ACHN (cell line): ENCODE measurements at places on chromosomes 6 and 20.
A peak's percentile ranks its signal among the peaks of the same experiment; 100 is the strongest.

GRCh38 chr6:131781687-131782086 lies 26.1 kb upstream of the ENPP1 start:
- no peak for DNase-seq

- DNase-seq, result no peak
Measured at GRCh38 chr6:119267126-119267905, 82.2 kb downstream of the MAN1A1 start.

GRCh38 chr6:166989427-166990032 lies 9.7 kb upstream of the CEP43 start:
- peak; percentile 54 for DNase-seq

DNA sequence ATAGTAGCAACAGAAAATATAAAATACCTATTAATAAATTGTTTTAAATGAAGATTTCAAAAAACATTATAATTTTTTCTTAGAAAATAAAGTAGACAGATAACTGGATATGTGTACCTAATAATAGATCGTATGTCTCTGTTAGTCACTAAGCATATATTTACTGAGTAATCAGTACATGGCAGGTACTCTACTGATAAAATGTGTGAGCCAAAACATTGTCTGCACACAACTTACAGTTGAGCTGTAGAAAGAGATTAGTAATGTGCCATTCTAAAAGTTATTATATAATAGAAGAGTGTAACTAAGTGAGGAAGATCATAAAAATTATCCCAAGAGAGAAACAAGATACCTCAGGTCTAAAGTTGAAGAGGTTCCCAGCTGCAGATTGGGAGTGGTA lies 929.9 kb upstream of the EPHA7 start:
- no peak for DNase-seq

GRCh38 chr6:19590501-19591131 lies 246.6 kb upstream of the ID4 start:
- DNase-seq, result no peak

DNA sequence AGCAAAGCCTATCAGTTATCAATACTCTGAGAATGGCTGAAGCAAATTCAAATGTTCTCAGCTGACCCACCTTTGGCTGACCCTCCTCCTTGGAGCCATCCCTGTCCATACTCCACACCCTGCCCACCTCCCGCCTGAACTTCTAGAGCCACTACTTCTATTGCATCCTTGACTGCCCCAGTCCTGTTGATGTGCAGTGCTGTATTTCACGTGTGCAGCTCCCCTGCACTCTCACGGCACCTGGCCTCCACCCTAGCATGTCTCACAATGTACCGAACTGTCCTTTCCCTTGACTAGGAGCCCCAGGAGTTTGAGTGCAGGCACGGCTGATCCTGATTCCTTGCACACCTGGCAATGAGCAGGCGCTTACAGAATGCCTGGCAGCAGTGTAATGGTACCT lies 7.0 kb downstream of the CPXM1 start:
- DNase-seq, result no peak

DNA sequence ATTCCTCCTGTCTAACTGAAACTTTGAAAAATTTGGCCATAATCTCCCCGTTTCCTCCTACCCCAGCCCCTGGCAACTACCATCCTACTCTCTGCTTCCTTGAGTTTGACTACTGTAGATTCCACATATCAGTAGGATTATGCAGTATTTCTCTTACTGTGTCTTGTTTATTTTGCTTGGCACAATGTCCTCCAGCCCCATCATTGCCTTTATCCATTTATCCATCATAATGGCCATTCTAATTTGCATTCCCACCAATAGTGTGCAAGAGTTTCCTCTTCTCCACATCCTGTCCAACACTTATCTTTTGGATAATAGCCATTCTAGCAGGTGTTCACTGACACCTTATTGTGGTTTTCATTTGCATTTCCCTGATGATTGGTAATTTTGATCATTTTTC lies 202.3 kb downstream of the THBS2 start:
- no peak for DNase-seq

DNA sequence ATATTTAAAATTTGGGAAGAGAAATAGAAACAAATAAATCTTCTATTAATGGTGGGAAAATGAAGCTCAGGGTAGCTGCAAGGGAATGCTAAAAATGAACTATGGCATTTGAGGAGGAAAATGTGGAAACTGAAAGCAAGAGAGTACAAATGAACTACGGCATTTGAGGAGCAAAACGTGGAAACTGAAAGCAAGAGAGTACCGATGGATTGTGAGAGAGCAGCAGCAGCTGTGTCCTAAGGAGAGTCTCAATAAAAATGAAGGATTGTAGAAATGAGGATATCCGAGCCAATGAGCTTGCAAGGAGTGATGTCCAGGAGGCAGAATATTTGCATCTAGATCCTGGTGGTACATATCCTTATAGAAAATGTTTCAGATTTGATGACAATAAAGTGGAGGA lies 547.1 kb upstream of the ZNF337 start:
- DNase-seq, result no peak

DNA sequence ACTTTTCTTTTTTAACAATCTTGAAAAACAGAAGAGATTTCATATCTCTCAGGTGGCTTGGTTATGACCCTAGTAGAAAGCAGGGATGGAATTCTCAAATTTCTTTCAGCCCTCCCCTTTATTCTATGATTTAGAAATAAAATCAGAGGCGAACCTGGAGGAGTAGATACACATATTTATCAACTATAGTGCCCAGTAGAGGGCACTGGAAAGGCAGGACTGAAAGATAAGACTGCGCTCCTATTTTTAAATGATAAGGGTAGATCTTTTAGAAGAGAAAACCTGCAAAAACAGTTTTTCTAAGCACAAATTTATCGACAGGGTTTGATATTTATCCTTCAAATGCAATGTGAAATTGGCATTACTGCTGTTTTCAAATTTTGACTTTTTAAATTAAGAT lies 1296.6 kb downstream of the EPHA7 start:
- peak; percentile 37 for DNase-seq

DNA sequence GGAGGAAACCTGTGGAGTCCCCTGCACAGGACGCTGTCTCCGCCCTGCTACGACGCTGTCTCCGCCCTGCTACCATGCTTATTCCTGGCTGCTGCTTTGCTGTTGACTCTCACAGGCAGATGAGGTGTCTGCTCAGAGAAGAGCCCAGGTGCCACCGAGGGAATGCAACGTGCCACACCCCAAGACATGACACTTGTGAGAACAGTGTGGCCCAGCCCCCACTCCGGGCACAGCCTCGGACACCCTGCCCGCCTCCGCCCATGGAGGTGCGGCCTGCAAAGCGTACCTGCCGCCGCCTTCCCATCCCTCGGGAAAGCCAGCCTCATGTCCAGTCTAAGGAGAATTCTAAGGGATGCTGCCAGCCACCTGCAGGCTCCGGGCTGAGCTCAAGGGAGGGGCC lies 15.6 kb upstream of the MRGBP start:
- no peak for DNase-seq

DNA sequence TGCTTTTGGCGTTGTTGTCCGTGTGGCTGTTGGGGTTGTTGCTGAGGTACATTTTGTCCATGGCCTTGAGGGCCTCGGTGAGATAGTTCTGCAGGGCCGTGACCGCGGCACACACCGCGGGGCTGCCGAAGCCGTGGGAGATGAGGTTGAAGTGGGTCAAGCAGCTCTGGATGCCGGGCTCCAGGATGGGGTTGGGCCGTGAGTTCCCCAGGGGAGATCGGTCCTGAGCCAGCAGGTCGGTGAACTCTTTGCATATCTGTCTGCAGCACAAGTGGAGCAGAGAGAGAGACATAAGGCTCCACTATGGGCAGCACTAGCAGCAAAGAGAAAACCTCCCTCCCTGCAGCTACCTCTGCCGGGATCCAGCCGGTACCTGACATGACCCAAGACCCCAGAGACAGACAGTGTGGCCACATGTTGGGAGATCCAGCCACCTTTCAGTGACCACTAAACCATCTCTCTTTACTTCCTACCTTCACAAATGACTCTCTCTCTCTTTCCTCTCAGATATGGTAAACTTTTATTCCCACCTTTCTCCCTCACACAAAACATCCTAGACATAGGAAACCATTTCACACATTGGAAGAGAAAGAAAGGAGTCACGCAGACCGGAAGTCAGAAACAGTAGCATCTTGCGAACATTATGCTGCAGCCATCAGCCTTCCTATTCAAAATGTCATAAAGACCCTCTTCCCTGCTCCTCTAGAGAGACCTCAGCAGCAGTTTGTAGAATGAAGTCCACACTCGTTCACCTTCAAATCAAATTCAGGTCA lies 16.2 kb downstream of the TFAP2A start:
- DNase-seq, result no peak

DNA sequence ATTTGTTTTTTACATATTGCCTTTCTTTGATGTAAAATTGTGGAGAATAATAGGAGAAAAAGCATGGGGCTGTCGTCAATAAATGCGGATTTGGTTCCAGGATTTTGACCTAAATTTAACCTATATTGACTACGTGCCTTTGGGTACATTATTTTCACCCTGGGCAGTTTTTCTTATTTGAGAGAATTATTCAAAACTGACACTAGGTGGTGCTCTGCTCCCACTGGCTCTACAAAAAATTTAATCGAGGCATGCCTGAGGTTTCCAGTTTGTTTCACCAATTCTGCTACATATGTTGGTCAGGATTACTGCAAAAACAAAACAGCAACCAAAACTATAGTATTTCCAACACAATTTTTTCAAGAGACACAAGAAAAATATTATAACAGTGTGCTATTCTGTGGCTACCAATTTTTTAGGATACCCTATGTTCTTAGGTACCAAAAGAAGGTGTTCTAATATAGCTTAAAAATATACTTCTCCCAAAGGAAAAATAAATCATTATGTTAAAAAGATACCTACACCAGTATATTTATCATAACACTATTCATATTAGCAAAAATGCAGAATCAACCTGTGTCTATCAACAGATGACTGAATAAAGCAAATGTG lies 48.6 kb upstream of the FABP7 start:
- peak; percentile 39 for DNase-seq

DNA sequence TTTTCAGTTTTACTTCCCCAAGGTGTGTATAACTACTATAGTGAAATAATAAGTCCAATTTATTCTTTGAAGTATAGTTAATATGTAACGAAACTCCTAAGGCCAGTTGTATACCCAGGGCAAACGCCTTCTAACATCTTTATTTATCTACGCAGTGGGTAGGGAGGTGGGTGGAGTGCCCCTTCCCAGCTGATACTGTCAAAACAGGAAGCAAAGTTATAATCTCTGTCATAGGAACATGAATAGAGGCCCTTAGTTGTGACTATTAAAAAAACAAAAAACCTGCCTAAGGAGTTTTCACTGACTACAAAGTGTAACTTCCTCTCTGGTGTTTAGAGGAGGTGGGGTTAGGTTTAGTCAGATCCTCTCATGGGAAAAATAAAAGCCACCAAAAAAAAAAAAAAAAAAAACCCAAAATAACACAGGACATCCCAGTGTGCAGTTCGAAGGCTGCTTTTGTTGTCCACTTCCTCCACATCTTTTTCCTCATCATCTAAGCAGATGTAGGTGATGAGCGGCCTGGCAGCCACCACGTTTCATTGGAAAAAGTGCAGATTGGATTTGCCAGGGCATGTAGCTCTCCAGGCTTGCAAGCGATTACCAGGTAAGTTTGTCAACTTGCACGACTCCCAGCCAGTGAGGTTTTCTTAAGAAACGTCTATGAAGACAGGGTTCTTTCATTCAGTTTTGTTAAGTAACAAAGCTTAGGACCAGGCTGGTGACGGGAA lies 58.7 kb downstream of the UTRN start:
- no peak for DNase-seq

DNA sequence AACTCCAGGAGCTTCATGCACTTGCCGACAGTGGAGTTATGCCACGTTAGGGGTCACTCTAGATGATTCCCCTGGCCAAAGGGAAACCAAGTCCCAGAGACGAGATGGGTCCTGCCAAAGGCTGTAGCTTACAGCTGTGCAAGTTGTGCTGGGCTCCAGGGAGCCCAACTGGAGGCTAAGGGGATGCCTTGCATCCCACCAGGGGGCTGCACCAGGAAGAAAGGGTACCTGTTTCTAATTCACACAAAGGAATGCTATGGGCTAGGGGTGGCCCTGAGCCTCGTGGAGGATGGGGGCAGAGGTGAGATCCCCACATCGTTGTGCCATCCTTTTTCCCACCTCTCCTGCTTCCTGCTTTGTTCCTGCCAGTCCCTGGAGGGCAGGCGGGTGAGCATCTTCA lies 23.7 kb upstream of the SCRT2 start:
- DNase-seq, result no peak

GRCh38 chr6:75802366-75802765 lies 53.3 kb downstream of the MYO6 start:
- DNase-seq, result peak; percentile 49

DNA sequence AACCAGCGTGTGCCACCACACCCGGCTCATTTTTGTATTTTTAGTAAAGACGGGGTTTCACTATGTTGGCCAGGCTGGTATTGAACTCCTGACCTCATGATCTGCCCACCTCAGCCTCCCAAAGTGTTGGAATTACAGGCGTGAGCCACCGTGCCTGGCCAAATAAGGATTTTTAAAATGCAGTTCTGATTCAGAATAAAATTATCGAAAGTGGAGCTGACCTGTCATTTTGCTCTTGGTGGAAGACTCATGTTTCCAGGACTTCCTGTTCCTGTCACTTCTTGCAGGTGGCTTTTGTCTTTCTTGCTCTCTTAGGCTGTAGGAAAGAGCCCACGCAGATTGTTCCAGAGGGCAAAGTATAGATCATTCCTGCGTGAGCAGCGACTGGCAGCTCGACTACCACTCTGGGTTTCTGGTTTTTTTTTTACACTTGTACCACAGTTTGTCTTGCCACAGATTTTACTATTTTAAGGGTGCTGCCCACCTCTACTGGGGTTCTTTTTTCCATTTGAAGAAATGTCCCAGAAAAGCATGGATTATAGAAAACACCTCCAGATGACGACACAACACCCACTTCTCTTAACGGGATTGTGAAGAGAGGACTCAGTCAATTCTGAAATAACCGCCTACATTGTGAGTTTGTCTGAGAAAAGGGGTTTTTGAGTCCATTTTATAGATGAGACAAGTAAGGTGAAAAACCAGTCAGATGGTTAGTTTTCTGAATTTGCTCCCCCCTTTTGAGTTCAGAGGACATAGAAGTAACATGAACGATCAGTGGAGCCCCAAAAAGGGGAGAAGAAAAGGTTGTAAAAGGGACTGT lies 7.5 kb downstream of the JARID2 start:
- DNase-seq, result no peak

GRCh38 chr20:25376236-25376635 lies 14.4 kb downstream of the ABHD12 start:
- DNase-seq, result no peak

- DNase-seq, result no peak
Measured at GRCh38 chr6:4262526-4262925, 127.2 kb upstream of the ECI2 start.

DNA sequence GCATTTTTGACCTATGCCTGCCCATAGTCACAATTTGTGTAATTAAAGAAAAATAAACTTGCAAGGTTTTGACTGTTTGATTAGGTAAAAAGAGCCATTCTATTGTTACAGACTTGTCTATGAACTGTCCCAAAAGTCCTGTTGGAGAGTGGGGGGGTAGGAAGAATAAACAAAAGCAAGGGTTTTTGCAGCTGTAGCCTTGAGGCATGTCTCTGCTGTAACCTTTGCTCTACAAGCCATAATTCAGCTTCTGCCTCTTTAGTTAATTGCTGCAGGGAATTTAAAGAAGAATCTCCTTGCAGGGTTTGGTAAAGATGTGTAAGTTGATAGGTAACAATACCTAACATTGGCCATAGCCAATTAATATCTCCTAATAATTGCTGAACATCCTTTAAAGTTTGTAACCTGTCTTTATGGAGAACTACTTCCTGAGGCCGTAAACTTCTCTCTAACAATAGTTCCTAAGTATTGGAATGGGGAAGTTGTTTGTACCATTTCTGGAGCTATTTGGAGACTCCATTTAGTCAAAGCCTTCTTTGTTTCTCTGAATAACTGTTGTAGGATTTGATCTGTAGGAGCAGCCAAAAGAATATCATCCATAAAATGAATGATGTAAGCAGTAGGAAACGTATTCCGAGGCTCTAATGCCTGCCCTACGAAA lies 7.9 kb upstream of the ABHD12 start:
- DNase-seq, result no peak
